ENCODE measurements at places on chromosomes 4 and X. TPM values are rescaled to one million over a fixed set of nuclear protein-coding genes. Genes with fewer than 3 reads are reported as not detected.

- DNase-seq: peak; percentile 90
These were observed 29.0 kb downstream of the NOP14 start for GRCh38 chr4:2934077-2934812.

DNA sequence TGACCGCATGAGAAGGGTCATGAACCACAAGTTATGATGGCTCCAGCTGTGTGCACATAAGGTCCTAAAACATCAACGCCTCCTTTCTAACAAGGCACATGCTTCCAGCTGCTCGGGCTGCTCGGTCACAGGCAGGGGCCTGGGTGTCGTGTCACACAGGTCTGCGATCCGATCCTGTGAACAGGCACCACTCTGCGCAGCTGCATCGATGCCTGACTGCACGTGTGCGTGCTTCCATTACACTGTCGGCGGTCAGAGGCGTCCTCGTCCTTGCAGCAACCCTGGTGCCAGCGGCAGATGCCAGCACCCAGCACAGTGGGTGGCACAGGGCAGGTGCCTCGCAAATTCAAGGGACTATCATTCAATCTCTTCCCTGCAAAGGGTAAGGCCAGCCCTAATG is 23.9 kb downstream of the ZFYVE28 start:
- DNase-seq: no peak

The CYTL1 gene
- total RNA-seq: 2.0 TPM

DNA sequence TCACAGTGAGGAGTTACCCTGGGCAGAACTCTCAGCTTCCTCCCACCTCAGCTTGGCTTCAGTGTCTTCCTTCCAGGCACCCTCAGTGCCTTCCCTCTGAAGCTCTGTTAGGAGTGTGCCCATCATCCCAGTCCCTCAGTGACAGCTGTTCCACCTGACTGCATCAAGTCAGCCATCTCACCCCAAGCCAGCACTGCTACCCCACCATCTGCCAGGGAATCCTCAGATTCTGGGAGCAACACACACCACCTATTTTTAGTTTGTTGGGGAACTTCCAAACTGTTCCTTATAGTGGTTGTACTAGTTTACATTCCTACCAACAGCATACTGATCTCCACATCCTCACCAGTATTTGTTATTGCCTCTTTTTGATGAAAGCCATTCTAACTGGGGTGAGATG is 182.9 kb downstream of the RELL1 start:
- no peak for DNase-seq

- DNase-seq: no peak
These were observed 212.7 kb upstream of the BCOR start for GRCh38 chrX:40310447-40310846.

DNA sequence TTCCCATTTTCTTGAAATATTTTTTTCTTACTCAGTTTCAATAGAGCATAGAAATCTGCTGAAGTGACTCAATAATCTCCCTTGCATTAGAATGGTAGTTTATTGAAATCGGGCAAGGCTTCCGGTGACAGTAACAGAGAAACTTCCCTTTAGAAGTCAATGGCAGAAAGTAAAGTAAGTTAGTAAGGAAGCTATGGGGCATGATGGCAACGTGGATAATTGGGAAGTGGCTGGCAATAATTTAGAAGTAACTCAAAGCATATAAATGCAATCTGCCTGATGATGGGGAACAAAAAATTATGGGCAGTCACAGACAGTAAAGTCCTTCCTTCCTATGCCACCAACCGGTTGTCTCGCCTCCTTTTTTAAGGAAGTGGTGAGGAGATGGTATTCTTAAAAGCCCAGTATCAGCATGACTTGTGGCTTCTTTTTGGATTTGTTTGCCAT is 7.6 kb downstream of the CYBB start:
- no peak for DNase-seq

- no peak for DNase-seq
These were observed 187.6 kb downstream of the MAML3 start for GRCh38 chr4:139966383-139966782.

The RRH gene
- total RNA-seq: not detected

The CDX4 gene
- total RNA-seq: not detected

- no peak for DNase-seq
These were observed 7.5 kb upstream of the GUCY1A1 start for GRCh38 chr4:155659176-155659575.

DNA sequence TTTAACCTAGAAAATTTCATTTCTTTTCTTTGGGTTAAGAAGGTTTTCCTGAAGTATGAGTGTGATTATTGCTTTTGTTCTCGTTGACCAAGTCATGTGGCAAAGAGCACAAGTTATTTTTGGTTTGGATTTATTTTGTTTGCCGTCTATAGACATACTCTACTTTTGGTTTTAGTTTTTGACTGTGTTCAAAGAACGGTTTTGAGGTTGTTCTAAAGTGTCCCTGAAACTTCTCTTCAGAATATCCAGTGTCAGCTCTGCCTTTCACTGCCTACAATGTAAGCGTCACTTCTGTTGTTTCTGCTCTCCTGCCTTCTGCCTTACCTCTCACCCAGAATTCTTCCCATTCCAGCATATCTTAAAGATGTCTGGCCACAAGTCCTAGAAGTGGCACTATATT is 812.2 kb downstream of the C4orf33 start:
- DNase-seq: no peak

- no peak for DNase-seq
These were observed 3.4 kb downstream of the ATP1B4 start for GRCh38 chrX:120365320-120365719.

- DNase-seq: no peak
These were observed 461.8 kb downstream of the CENPC start for GRCh38 chr4:67083496-67083895.

DNA sequence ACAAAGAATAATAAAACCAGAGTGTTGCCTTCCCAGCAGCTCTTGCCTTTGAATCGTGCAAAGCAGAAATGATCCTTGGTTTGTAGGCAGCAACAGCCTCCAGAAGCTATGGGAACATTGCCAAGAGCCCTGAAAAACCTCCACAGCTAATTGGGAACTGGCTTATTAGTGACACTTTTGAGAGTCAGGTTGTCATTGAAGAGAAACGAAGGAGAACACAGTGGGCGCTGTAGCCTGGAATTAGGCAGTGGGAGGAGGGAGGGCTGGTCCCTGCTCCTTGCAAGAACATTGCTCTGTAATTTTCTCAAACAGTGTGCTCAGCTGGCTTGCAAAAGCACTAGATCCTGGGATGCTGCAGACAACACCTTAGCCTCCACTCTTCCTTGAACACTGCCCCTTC is 331.5 kb upstream of the EMCN start:
- DNase-seq: no peak

The TLR10 gene
- not detected for total RNA-seq

DNA sequence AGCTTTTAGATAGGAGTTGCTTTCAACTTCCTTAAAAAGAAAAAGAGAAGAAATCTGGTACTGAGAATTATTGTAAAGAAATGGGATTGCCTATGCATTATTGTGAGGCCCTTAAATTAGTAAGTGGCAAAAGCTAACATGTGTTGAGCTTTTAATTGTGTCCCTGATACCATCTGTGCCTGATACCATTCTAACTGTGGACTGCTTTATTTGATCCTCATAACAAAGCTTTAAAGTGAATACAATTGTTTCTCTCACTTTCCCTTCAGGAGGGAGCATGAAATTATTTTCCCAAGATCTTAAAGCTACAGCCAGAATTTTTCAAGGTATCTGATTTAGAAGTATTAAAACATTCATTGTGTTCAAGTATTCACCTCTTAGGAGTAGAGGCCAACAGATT is 9.9 kb downstream of the KCTD8 start:
- no peak for DNase-seq

GRCh38 chrX:2434270-2435163 is 66.3 kb downstream of the DHRSX start:
- no peak for DNase-seq

GRCh38 chr4:97845758-97846157 is 297.5 kb downstream of the STPG2 start:
- no peak for DNase-seq

The CTAG1B gene
- not detected for total RNA-seq

GRCh38 chr4:111127841-111128240 is 505.0 kb upstream of the PITX2 start:
- DNase-seq: no peak

- DNase-seq: no peak
These were observed 196.2 kb upstream of the TENT5D start for GRCh38 chrX:80223982-80224579.

- no peak for DNase-seq
These were observed 361.3 kb downstream of the OPHN1 start for GRCh38 chrX:68072041-68072440.

DNA sequence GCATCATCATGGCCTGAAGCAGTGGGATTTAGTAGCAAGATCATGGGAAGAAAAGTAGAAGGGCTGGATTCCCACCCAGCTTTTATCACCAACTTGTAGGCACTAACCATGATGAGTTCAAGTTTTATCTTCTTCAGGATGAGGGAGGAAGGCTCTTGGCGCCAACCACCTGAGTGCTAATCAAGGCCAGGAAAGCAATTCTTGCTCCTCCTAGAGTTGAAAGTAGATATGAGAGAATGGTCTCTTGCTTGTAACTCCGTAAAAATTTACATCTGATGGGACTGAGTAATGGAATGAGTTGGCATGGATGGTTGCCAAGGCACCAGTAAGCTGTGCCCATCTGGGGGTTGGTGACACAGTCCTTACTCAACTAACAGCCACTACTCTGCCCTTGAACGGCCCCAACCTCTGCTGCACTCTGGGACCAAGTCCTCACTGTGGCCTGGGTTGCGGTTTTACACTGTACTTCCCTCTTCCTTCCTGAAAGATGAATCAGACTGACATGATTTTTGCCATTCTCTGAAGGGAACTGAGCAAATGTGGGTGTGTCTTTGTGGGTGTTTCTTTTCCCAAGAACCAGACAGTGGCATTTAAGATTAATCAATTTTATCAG is 39.4 kb upstream of the NDP start:
- no peak for DNase-seq

GRCh38 chr4:162943263-162943662 is 223.4 kb downstream of the NAF1 start:
- no peak for DNase-seq

DNA sequence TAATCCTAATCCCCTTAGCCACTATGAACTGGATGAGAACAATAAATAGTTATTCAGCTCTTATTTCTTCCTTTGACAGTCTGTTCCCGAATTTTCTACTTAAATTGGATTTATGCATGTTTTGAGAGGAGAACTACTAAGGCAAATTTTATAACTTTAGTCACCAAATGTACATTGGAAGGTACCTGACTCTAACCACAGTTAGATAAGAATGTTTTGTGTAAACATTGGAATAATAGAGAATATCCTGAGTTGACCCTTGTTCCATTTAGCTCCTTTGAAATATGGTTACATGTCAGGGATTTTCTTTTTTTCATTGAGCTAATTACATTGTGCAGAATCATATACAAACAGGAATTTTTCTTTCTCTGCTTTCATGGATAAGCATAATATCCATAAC is 202.6 kb downstream of the TLL1 start:
- DNase-seq: no peak

- DNase-seq: no peak
These were observed 108.9 kb upstream of the ADAMTS3 start for GRCh38 chr4:72677886-72678285.

- DNase-seq: no peak
These were observed 280.6 kb upstream of the ZFP42 start for GRCh38 chr4:187714957-187715356.

- DNase-seq: peak; percentile 64
These were observed 148.5 kb upstream of the PJA1 start for GRCh38 chrX:69313617-69314290.

DNA sequence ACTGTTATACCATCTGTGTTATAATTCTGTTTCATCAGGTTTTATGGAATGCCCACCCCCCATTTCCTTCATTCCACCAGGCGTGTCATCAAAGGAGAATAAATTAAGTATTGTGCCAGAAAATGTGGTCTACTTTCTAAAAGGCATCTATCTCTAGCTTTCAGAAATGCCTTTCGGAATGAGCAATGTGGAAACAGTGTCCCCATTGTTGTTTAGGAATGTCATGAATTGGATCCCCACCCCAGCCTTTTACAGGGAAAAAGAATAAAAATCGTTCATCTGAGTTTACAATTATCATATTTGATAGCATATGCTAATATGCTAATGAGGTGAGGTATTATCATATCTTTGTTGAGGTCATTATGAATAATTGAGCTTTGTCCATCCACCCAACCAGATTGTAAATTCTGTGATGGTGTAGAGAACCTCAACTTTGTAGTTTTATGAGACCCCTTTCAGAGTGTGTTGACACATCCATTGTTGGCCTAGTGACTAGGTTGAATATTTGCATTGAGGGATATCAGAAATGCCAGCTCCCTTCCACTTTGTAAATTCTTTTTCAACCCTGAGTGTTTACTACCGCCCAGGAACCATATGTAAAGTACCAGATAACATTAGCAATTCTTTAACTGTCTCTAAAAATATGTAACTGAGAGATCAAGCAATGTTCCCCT is 56.2 kb upstream of the CCDC160 start:
- DNase-seq: no peak
